ENCODE measurements at places on chromosomes 13 and 19.

DNA sequence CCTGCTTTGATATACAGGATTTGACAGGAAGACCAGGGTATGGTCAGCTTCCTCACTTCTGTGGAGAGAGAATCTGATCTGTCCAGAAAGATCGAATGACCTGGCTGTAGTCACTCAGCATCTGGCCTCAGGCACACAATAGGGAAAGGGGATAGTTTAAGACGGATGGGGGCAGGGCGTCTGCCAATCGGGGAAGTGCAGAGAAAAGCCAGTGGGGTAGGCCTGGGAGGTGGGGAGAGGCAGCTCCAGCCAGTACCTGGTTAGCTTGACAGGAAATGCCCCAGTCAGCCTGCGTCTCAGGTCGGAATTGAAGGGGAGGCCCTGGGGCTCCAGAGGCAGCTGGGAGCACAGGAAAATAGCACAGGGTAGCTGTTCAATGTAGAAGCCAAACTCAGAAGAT, 12.4 kb downstream of the ZNF444 start:
- no peak for DNase-seq

- no peak for DNase-seq
Observed at GRCh38 chr13:108948251-108948671, 318.9 kb downstream of the MYO16 start.

- DNase-seq = no peak
Observed at GRCh38 chr13:39682788-39683187, 27.3 kb downstream of the COG6 start.

DNA sequence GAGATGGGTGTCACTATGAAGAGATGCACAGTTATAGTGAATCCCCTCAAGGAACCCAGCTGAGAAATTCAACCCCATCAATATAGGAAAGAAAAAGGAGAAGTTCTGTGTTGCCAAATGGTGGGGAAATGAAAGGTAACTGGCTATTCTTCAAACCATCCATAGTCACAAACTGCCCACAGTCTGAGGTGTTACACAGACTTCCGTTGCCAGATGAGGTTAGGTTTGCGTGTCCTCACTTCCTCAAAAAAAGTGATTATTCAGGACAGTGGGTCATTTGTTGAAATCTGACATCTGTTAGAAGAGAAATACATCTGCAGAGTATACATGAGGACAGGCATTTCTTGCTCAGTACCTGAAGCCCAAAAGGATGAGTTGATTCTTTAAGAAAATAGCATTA, 9.0 kb downstream of the SIGLEC5 start:
- no peak for DNase-seq

- DNase-seq = no peak
Observed at GRCh38 chr19:47309038-47309437, 623 bp upstream of the C5AR1 start.

Measured in stimulated activated CD8-positive, alpha-beta memory T cell treated with anti-CD3 and anti-CD28 coated beads, Interleukin-7, amount 100 ng/mL, for 1 hour (primary cell).